Mucosa of gallbladder (tissue), 1 donor: ENCODE measurements at places on chromosomes 11 and 22. TPM values are rescaled to one million over a fixed set of nuclear protein-coding genes. Genes with fewer than 3 reads are reported as not detected.

The TRIM77 gene
- not detected for total RNA-seq

The C11orf21 gene
- 1.6 TPM for total RNA-seq

The CACNA1I gene
- total RNA-seq: 0.43 TPM

The CD82 gene
- total RNA-seq: 152 TPM

The TBX10 gene
- 0.14 TPM for total RNA-seq

The CNTN5 gene
- total RNA-seq: 0.17 TPM

The ZP1 gene
- 0.17 TPM for total RNA-seq

The BARX2 gene
- 7.0 TPM for total RNA-seq

The MUC2 gene
- total RNA-seq: 0.26 TPM

The SYCE3 gene
- not detected for total RNA-seq

The PHLDA2 gene
- 38.7 TPM for total RNA-seq
